Aorta (tissue), 5 donors: ENCODE measurements at places on chromosomes 5 and 9. TPM values are rescaled to one million over a fixed set of nuclear protein-coding genes. Genes with fewer than 3 reads are reported as not detected.

DNA sequence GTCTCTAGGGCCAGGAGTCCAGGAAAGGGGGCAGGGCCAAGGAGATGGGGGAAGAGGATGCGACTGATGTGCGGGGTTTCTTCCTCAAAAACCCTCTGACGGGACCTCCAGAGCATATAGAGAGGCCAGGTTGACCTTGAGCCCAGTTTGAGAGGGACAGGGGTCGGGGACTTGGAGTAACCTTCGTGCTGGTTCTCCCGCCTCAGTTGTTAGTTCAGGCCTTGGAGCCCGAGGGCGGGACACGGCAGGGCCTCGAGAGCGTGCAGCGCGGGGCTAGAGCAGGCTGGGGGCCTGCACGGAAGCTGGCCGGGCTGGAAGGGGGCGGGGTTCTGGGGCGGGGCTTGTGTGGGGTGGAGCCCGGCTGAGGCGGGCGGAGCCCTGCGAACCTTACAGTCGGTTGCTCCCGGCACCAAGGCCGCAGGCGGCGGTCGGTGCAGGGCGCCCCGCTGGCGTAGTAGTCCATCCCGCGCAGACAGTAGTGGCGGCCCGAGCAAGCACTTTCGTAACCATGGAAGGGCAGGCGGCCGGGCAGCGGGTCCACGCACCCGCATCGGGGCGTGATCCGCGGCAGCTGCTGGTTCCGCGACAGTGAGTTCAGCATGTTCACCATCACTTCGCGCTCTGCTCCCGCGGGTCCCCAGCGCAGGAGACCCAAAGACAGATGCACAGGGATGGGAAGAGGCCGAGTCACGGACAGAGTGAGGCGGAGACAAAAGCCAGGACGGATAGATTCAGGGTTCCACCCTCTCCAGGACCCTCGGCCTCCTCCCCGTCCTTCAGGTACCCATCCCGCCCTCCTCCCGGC, 4.0 kb upstream of the MYORG start:
- peak overlapping the region; percentile 11 for H3K4me3 ChIP-seq
- no peak overlapping the region for H3K27ac ChIP-seq
- H3K27me3 ChIP-seq: no peaks in the 10 kb centered on the region
- DNase-seq: peak; percentile 86
- no peaks in the 10 kb centered on the region for H3K4me1 ChIP-seq

PTGS1 gene
- 10.4 TPM for total RNA-seq

- H3K27ac ChIP-seq: no peak overlapping the region
- no peak overlapping the region for H3K4me3 ChIP-seq
- no peaks in the 10 kb centered on the region for H3K4me1 ChIP-seq
- no peaks in the 10 kb centered on the region for H3K27me3 ChIP-seq
Measured at GRCh38 chr5:129361441-129362025, 98.6 kb upstream of the ADAMTS19 start.

DNA sequence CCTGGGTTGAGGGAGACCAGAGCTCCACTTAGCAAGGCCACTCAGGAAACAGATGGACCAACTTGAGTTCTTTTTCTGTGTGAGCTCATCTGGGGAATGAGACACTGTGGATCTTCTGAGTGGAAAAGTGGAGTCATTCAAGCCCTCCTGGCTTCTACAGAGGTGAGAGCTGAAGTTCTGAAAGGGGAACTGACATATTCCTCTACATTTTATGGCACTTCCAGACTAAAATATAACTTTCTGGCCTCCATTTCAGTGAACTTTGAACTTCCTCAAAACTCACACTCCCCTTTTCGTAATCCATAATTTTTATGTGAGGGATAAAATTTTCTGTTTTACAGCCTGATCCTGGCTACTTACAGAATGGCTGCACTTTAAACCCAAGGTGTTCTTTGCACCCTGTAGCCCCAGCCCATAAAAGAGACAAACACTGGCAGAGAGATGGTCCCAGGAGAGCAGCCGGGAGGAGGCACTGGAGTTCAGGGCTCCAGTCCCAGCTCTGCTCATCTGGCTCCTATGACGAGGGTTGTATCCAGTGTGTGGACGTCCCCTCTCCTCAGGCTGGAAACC, 10.8 kb downstream of the SPAAR start:
- H3K4me1 ChIP-seq: peaks cover 4% of the 10 kb centered on the region
- no peaks in the 10 kb centered on the region for H3K36me3 ChIP-seq
- DNase-seq: no peak
- H3K27me3 ChIP-seq: no peaks in the 10 kb centered on the region

FCN2 gene
- total RNA-seq: 0.32 TPM

IL5 gene
- not detected for total RNA-seq

GRCh38 chr5:1056611-1057484, 48.2 kb downstream of the NKD2 start:
- H3K4me1 ChIP-seq: no peaks in the 10 kb centered on the region
- H3K27ac ChIP-seq: no peak overlapping the region
- no peaks in the 10 kb centered on the region for H3K27me3 ChIP-seq
- no peak for DNase-seq

DNA sequence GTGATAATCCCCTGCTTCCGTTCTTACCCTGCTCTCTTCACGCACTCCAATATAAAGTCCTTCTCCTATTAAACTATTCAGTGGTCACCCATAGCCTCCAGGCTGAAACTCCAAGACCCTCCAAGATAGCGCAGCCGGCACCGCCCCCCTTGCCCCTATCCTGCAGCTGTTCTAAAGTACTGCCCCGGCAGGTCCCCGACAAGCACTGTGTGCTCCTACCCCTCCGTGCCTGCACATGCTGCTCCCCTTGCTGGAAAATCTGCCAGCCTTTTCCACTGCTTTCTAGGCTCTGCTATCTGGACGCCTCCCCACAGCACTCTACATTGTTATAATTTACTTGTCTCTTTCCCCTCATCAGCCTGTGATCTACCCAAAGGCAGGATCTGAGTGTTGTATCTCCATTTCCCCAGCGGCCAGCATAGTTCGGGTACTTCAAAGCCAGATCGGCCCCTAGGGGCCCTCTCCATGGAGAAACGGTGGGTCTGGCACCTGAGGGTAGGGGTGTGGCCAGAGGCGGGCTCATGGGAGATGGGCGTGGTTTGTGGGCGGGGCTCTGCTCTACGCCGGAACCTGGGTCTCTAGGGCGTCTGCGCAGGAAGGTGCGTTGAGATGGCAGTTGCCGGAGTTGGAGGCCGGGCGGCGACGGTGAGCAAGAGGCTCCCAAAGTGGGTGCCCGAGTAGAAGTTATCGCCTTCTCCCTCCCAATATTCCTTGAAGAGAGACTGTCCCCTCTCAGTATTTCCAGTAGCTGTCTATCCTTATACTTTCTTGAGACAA, 83.5 kb upstream of the RUSC2 start:
- DNase-seq: peak; percentile 82
- no peak overlapping the region for H3K4me3 ChIP-seq
- H3K36me3 ChIP-seq: no peaks in the 10 kb centered on the region
- H3K4me1 ChIP-seq: no peaks in the 10 kb centered on the region

DNA sequence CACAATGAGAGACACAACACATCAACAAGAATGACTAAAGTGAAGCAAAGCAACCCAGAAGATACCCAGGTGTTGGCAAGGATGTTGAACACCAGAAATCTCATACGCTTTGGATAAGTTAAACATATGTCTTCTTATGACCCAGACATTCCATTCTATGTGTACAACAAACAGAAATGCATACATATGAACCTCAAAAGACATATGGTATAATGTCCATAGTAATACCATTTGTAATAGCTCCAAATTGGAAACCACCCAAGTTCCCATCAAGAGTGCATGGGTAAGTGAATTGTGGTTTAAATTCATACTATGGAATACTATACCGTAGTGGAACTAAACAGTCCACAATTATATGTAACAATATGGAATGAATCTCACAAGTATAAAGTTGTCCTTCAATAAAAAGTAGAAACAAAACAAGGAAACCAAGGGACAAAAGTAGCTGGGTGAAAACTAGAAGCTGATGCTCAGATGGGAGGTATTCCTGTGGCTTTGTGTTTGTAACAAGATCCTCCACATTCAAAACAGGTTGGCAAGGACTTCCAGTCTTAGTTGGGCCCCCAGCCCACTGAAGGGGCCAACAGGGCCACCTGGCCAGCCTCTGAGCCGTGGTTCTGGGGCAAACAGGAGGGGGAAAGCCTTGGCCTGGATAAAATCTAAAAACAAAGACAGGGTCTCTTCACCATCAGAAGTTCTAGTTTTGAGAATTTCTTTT, 171.8 kb upstream of the PITX1 start:
- no peaks in the 10 kb centered on the region for H3K27me3 ChIP-seq
- H3K27ac ChIP-seq: no peak overlapping the region
- no peak overlapping the region for H3K4me3 ChIP-seq
- no peak for DNase-seq

GRCh38 chr5:64836190-64836755, 67.5 kb downstream of the CWC27 start:
- H3K36me3 ChIP-seq: peaks cover 5% of the 10 kb centered on the region
- no peak for DNase-seq
- no peak overlapping the region for H3K4me3 ChIP-seq
- no peaks in the 10 kb centered on the region for H3K4me1 ChIP-seq
